ENCODE measurements at places on chromosomes 7 and 10.

DNA sequence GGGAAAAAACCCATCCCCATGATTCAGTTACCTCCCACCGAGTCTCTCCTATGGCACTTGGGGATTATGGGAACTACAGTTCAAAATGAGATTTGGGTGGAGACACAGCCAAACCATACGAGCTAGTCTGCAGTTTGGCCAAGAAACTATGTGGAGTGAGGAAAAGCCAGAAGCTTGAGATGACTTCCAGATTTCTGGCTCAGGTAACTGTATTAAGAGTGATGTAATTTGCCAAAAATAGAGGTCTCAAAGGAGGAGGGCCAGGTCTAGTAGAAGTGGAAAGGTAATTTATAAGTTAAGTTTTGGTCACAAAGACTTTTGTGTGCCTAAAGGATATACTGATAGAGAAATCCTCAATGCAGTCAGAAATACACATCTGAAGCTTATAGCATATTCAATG, 279.7 kb upstream of the MGMT start:
- DNase-seq, result no peak

GRCh38 chr10:3791974-3792633, 7.1 kb upstream of the KLF6 start:
- DNase-seq, result no peak

GRCh38 chr7:90613088-90613498, 17.0 kb downstream of the CDK14 start:
- no peak for DNase-seq

DNA sequence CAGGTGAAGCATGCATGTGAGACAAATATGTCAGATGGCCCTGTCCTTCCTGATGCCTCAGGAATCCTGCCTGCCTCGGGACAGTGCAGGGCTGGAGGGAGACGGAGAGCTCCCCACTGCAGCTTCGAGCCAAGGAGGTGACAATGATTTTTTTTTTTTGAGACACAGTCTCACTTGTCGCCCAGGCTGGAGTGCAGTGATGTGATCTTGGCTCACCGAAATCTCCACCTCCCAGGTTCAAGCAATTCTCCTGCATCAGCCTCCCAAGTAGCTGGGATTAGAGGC, 68.8 kb downstream of the OAT start:
- no peak for DNase-seq

DNA sequence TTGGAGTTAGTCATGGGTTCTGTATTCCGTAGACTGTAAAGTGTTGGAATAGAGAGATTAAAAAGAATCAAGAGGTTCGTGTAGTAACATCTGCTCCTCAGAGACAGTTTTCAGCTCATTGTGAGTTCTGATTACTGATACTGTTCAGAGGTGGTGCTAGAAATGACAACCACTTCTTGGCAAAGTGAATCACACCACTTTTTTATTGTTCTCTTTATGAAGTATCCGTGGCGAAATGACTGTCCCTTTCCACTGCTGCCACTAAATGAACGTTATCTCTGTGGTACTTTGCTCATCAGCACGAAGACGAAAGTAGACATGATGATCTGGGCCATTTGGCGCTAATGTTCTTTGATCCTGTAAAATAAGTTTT, 860 bp downstream of the RPP30 start:
- no peak for DNase-seq

- DNase-seq, result no peak
Observed at GRCh38 chr10:113049881-113050280, 99.8 kb downstream of the TCF7L2 start.

DNA sequence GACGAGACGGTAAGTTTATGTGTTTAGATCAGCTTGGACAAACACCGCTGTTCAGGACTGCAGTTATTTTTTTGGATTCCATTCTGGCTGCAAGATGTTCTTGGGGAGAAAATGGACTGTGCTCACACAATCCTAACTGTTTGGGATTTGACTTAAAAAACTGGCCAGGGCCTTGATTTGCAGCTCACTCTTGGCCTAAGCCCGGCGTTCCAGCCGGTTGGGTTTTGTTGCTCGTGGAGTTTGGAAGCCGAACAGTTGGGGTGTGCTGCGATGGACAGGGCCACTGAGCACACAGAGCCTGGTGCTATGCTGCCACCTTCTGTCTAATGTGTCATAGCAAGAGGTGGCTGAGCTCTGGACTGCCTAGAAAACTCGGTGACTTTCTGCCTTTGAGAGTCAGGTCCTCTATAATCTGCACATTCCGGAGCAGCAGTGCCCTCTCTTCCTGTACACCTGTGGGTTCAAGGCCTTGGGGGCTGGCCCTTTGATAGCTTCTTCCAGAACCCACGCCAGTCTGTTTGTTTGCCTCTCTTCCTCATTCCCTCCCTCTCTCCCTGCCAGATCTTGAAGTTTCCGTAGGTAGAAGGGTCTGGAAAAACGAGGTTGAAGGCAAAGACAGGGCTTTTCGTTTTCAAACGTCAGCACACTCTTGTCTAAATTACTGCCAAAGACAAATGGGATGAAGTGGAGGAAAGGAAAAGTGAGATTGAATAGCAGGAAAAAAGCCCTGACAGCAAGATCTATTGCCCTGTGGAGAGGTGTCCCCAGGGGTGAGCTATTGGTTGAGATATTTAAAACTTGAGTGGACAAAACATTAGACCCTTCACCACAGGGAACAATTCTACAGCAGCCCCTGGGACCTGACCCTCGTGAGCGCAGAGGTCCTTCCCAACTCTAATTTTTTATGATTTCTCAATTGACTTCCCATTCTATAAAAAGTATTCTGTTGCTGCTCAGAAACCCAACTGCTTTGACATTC, 167.5 kb upstream of the HABP2 start:
- peak; percentile 90 for DNase-seq

- DNase-seq, result no peak
Observed at GRCh38 chr7:32481921-32482320, 8.3 kb downstream of the LSM5 start.

- peak; percentile 23 for DNase-seq
Observed at GRCh38 chr10:44908066-44908749, 2.9 kb upstream of the TMEM72 start.

DNA sequence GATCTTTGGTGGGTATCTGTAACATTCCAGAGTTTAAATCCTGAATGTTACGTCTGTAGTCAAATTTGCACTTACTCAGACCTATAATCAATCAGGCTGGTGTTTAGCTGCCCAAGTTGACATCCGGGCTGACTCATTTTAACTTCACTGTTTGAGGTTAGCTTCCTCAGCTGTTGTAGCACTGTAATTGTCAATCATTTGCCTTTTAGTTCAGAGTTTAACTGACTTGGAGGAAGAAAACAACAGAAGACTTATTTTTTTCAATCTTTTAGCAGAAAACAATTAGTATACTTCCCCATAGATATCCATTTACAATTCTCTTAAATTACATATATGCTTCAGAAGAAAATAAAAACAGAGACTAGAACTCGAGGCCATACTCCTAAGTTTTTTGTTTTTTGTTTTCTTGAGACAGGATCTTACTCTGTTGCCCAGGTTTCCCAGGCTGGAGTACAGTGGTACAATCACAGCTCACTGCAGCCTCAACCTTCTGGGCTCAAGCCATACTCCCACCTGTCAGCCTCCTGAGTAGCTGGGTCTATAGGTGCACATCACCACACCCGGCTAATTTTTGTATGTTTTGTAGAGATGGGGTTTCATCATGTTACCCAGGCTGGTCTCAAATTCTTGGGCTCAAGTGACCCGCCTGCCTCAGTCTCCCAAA, 38.5 kb upstream of the LRRC17 start:
- DNase-seq, result no peak

DNA sequence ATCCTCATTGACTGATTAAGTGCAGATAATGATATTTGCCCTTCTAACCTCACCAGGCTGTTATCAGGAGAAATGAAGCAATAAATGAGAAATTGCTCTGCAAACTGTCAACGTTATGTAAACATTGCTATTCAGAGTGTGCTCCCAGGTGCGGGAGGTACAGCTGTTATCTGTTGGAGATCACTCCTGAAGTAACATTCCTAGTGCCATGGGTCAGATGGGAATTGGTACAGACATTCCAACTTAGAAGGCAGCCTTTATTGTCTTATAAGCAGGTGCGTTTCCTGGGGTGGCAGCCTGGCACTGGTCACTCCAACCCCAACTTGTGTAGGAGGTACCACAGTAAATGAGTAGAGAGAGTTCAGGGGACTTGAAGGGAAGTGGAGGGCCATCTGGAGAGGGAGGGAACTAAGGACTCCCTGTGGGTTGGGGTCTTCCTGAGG, 36.8 kb downstream of the HK1 start:
- DNase-seq, result no peak

DNA sequence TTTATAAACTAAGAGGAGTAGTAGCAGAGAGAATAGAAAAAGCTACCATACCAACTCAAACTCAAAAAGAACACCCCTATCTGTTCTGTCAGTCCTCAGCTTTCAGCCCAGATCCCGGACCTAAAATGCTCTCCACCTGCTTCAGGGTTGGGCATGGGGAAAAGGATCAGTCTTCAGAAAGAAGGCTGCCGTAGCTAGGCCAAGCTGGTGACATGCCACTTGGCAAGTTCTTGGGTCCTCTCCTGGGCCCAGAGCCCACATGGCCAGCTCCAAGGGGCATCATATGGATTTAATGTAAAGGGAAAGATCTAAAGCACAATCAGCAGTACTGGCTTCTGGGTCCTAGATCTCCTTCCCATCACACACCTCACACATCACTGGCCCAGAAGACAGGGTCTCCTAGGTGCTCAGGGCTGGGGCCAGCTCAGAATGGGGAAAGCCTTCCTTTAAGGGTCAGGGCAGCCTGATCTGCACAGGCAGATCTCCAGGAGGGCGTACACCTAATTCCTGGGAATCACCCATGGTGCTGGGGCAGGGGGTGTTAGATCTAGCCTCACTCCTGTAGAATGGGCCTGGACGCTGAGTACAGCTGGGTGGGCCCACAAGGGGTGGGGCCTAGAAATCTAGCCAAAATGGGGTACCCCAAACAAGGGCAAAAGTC, 2.5 kb downstream of the VAX1 start:
- no peak for DNase-seq

GRCh38 chr10:69458430-69459100, 7.3 kb downstream of the TSPAN15 start:
- no peak for DNase-seq

GRCh38 chr7:70214071-70214470, 615.8 kb downstream of the AUTS2 start:
- DNase-seq, result no peak

DNA sequence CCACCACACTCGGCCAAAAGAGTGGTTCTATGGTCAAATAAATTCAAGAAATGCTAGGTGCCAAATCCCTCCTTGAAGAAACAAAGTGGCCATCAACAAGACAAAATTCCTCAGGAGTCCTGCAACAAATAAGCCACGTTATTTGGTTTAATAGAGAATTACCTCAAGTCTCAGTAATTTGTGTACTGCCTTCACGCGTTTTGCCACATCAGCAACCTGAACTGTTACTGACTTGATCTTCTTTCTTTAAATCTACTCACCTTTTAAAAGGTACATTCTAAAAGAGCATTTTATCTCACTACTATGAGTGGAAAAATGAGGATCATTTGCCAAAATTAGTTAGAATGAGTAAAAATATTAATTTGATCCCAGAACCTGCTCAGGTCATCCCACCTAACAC, 34.6 kb upstream of the LCOR start:
- DNase-seq, result no peak

GRCh38 chr7:29593459-29593858, 29.8 kb downstream of the PRR15 start:
- DNase-seq, result no peak

DNA sequence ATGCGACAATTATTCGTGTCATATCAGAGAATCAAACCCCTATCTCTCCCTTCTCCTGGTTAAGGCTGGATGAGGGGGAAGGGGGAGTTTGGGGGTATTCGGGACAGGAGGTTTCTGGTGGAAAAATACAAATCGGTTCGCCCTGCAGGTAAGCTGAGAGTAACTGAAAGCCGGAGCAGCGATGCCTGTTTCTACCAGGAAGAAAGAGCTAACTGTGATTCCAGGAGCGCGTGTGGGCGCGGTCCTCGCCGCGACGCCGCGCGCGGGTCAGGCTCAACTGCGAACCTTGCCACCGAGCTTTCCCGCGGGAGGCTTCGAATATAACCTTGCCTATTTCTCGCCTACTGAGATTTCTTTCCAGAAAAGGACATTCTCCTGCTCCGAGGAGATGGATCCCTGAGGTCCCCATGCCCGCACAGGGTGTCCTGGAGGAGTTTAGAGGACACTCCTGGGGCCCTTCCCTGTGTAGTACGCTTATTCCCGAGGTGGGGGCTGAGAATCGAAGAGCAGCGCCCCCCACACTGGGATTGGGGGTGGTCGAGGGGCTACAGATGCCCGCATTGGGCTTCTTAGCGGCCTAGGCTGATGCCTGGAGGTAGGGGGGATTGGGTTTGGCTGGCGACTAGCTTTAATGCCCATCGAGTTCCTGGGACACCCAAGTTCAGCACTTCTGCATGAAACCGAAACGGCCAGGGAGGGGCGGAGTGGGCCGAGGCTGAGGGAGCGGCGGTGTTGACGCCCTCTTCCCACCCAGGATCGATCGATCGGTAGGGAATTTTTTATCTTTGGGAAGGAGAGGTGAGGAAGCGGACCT, 13.0 kb upstream of the DLX6 start:
- no peak for DNase-seq

- no peak for DNase-seq
Observed at GRCh38 chr10:12606461-12606860, 257.1 kb downstream of the CAMK1D start.

- DNase-seq, result no peak
Observed at GRCh38 chr7:43249823-43250145, 137.3 kb downstream of the HECW1 start.

- DNase-seq, result no peak
Observed at GRCh38 chr7:48298779-48299178, 127.5 kb downstream of the ABCA13 start.

DNA sequence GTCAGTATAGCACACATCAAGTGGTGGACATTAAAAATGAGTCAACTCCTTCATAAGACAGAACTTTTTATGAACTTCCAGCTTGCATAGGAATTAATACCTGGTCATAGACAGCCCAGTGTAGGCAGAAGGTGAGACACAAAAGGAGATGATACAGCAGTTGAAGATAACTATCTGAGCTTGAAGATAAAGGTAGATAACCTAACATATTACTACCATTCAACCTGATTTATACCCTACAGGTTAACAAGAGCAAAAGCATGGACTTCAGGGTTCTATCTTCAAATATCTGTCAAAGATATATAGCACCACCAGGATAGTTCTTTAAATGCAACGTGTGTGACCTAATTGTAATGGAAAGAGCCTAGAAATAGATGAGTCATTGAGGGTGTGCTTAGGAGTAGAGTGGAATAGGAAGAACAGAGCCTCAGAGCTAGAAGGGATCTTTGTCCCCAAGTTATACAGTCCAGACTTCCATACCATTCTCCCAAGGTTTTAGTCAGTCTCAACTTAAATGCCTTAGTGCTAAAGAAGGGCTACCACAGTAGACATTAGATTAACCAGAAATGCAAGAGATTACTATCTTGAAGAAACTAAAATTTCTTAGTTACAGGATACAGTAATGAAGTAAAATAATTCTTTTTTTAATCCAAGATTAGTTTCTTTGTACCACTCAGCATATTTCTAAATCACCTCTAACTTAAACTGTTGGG, 9.2 kb downstream of the ZNF800 start:
- DNase-seq, result no peak

- DNase-seq, result no peak
Observed at GRCh38 chr7:156379324-156380070, 261.1 kb upstream of the RNF32 start.

All from fibroblast of the conjunctiva (primary cell).